ENCODE measurements at places on chromosomes 1 and 21. TPM values are rescaled to one million over a fixed set of nuclear protein-coding genes. Genes with fewer than 3 reads are reported as not detected.

- peak; percentile 95 for DNase-seq
Observed at GRCh38 chr1:9588551-9589143, at the start of gene TMEM201. Gene TMEM201 (plus strand): TSS chr1:9588911. CDS start chr1:9588931, 20 bp downstream.

DNA sequence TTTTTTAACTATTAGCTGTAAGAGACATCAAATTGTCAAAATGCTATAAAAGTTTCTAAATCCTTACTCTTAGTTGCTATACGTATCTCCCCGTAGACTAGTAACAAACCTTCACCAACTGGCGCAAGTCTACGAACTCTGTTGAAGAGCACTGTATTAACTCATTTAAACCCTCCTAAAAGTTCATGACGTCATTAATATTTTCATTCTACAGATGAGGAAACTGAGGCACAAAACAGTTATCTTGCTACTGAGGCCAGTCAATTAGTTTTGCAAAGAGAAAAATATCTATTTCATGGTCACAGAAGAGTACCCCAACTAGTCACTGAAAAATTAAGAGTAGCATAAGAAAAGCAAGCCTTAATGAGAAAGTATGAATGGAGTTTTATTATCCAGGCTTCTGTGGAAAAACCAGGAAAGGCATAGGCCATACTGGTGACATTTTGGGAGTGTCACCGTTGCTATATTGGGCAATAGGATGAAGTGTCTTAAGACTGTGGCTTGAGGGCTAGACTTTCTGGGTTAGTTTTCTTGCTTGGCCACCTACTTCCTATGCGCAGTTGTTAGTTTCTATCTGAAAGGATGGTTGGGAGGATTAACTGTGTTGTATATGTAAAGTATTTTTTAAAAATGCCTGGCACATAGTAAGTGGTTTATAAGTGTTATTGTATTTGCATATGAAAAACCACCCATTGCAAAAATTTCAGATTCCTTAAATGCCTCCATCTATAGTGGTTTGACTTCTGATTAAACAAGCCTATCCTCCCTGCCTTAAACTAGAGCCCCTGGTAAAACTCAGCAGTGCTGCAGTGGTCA lies 52.4 kb upstream of the SYT14 start:
- peak; percentile 1 for DNase-seq

LENEP gene
- total RNA-seq = not detected

RSRP1 gene
- total RNA-seq = 46.8 TPM

RAB42 gene
- 4.7 TPM for total RNA-seq

- peak; percentile 36 for DNase-seq
Observed at GRCh38 chr21:35039595-35040289, 9.4 kb downstream of the RUNX1 start.

GRCh38 chr1:96487971-96488370 lies 233.6 kb upstream of the PTBP2 start:
- no peak for DNase-seq

TMEM269 gene
- total RNA-seq = not detected

DNA sequence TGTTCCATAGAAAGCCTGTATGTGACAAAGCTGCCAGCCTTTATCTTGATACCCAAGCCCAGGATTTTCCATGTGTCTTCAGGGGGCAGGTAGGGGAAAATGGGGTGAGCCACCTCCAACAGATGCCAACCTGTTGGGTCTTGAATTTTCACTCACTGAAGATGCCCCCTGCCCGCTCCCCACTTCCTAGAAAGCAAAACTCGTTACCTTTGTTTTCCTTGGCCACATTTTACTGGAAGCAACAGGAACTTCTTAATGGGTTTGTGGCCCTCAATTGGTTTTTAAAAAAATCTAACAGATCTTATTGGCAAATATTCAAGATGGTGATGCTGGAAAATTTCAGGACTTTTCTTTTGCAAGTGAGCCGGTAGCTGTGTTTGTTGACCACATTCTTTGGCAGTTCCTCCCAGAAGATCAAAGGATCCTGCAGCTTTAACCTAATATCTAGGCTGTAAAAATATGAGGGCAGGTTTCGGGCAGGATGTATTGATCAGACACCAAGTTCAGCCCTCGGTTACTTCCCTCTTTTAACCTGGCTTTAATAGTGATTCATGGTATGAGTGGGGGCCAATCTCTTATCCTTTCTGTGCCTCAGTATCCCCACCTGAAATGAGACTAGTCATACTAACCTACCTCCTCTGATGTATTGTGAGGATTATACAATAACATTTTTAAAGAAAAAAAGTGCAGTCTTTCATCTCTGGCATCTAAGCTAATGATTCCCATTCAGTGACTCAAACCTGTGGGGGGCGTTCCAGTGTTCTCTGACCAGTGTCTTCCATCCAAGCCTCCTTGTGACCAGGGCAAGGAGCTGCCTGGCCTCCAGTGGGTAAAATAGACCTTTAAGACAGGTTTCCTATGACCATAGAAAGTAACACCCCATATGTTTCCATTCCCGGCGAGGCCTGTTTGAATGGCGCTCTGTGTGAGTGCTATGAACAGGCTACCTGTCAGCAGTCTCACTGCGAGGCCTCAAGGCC lies 21.3 kb upstream of the GNPAT start:
- no peak for DNase-seq

DNA sequence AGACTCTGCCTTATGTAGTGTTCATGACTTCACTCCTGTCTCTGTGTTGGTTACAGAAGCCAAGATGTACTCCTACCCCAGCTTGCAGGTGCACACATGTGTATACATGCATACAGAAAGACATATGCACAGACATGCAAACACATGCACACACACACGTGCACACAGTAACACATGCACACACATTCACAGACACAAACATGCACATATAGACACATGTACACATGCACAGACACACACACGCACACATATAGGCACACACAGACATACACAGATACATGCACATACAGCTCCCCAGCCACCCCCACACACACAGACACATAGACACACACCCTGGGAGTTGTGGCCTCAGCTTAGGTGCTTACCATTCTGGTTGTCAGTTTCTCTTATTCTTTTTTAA lies 362.6 kb upstream of the C1orf174 start:
- no peak for DNase-seq

CCT8 gene
- 228 TPM for total RNA-seq

RYR2 gene
- total RNA-seq = not detected

- no peak for DNase-seq
Observed at GRCh38 chr21:46641656-46642055, 6.2 kb downstream of the PRMT2 start.

GRCh38 chr1:230853731-230854130 lies 14.6 kb downstream of the C1orf198 start:
- no peak for DNase-seq

CLCA1 gene
- not detected for total RNA-seq

SH2D2A gene
- 6.9 TPM for total RNA-seq

DNA sequence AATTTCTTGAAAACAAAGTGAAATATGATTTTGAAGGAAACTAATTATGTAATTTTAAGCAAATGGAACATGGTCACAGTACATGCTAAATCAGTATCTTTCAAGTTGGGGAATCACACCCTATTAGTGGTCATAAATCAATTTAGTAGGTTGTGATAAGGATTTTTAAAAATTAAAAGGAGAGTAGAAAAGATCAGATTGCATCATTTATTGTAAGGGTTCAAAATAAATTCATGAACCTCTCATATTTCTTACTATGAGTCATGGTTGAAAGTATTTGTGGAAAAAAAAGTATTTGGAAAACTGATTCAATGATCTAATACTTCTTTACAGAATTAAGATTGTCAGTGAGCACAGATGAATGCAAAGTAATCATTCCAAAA lies 14.6 kb downstream of the ADSS2 start:
- peak; percentile 41 for DNase-seq

GRCh38 chr1:148355976-148356375 lies 127.1 kb downstream of the PPIAL4G start:
- no peak for DNase-seq

- DNase-seq = no peak
Observed at GRCh38 chr1:157404063-157404501, 148.2 kb downstream of the FCRL5 start.

GRCh38 chr1:170085091-170085490 lies 10.6 kb upstream of the KIFAP3 start:
- no peak for DNase-seq

GRCh38 chr1:212774584-212774983 lies 17.0 kb downstream of the NSL1 start:
- peak; percentile 30 for DNase-seq

RNU1-3 gene
- under 0.01 TPM for total RNA-seq

GRCh38 chr1:117001254-117001927 lies at the start of gene CD101:
Gene CD101 (plus strand): TSS chr1:117001760. CDS start chr1:117001818, 58 bp downstream.
- no peak for DNase-seq

A3GALT2 gene
- total RNA-seq = not detected

Data from PC-3 (cell line).